ENCODE measurements at places on chromosomes 5 and 9.

GRCh38 chr9:130482463-130482862 is 37.7 kb downstream of the ASS1 start:
- no peak for DNase-seq

DNA sequence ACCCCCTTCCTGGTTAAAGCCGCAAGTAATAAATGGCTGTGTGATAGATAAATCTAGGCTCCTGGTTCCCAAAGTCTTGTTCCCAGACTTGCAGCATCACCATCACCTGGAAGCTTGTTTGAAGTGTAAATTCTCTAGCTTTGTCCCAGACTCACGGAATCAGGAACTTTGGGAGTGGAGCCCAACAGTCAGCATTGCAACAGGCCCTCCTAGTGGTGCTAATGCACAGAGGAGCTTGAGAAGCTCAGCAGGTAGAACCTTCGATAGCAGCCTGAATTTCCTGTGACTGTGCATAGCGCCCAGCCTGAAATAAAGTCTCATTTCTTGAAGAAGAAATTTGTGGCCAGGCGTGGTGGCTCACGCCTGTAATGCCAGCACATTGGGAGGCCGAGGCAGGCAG is 30.3 kb upstream of the MELK start:
- no peak for DNase-seq

DNA sequence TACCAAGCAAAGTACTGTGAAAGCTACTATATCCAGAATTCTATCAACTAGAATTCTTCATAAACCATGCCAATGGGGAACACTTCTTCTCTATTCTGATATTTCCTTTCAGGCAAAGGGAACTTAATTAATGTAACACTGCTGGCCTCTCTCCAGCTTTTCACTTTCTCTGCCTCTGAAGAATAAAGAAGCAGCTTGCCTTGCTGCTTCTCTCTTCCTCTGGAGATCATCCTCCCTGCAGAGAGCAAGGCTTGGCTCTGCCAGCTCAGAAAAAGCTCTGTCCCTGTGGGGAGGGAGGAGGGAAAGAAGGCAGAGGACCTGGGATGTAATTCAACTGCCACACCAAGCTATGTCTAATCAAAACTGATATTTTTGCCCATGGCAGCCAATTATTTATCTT is 6.5 kb downstream of the CTNND2 start:
- no peak for DNase-seq

DNA sequence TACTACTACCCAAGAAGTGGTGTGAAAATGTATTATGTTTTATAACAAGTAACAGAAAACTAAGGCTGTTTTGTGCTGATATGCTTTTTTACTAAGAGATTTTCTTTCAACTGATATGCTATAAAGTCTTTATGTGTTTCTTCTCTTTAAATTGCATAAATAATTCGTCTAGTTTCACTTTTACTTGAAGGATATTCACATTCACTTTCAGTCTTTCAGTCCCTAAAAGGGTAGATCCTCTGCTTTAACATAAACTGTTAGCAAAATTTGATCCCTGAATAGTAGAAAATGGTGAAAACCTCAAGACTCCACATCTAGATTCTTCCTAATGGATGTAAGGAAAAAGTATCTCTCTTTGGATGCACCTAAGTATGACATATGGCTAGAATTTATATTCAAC is 69.0 kb upstream of the FST start:
- no peak for DNase-seq

DNA sequence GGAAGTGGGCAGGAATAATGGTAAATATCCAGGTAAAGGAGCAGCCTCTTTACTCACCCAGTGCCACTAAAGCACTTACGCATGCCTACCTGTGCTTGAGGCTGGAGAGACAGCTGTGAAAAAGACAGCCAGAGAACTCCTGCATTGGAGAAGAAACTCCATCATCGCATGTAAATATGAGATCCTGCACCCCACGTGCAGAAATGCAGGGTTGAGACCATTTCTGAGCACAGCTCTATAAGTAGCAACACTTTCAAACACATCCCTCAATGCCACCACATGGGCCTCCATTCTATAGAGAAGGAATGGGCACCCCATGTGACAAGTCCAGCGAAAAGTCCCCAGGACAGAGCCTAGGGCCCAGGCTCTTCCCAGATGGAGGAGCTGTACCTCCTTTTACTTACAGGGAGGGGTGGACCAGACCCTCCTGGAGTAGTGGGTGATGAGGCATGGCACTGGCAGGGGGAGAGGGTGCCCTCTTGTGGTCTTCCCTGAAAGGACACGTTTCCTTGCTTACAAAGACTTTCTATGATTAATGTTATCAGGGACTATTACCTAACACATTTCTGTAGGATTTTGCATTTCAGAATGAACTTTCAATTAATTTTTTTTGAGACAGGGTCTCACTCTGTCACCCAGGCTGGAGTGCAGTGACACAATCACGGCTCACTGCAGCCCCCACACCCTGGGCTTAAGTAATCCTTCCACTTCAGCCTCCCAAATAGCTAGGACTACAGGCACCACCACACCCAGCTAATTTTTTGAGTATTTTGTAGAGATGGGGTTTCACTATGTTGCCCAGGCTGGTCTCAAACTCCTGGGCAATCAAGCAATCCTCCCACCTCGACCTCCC is 55.3 kb upstream of the IL17B start:
- no peak for DNase-seq

- DNase-seq: no peak
Measured at GRCh38 chr5:111999286-111999685, 242.3 kb upstream of the NREP start.

GRCh38 chr9:99108131-99108530 is 3.2 kb downstream of the TGFBR1 start:
- no peak for DNase-seq

DNA sequence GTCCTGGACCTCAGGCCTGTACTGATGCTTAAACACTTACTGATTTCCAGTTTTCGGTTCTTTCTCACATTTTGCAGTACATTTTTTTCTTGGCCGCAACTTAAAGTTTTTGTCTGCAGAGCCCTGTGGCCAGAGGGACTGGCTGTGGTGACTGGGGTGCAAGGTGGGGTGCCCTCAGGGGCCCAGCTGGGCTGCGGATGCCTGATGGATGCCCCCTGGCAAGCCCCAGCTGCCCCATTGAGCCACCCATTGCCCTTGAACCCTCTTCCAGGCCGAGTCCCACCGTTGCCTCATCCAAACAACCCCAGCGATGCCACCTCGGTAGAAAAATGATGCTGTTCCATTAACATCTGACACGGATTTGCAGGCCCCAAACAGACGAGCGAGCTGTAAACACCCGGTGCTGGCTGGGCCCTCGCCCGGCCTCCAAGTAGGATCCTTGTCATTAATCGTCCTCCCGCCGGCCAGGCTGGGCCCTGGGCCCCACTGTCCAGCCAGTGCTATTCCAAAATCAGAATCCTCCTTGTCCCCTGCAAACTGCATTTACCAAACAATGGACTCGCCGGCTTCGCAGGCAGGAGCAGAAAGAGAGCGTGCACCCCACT is 107.9 kb downstream of the PHF2 start:
- DNase-seq: no peak

- DNase-seq: no peak
Measured at GRCh38 chr9:8315211-8315610, 515.6 kb upstream of the DMAC1 start.

GRCh38 chr5:141935538-141935937 is 11.9 kb downstream of the DELE1 start:
- DNase-seq: no peak

DNA sequence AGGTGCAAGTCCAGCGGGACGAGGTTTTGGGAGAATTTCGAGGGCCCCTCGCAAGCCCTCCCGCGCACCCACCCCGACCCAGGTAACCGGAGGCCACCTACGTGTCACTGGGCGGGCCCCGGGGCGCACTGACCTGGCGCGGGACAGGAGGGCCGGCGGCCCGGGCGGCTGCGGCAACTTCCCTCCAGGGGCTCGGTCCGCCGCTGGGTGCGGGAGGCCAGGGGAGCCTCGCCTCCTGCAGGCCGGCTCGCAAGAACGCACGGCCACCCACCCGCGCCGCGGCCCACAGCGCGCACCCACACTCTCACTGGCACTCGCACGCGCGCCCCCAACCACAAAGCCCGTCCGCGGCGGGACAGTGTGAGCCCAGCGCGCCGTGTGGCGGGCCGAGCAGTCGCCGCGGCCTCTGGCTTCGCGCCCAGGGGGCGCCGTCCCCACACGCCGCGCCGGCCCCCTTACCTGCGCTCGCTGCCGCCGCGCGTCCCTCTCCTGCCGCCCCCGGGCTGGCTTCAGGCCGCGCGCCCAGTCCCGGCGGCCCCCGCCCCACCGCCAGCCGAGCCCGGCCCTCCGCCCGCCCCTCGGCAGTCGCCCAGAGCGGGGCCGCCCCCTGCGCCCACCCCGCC is 451 bp downstream of the LPAR1 start:
- DNase-seq: no peak

- no peak for DNase-seq
Measured at GRCh38 chr5:171970826-171971225, 35.6 kb downstream of the FBXW11 start.

GRCh38 chr5:8944005-8944404 is 601.9 kb downstream of the SEMA5A start:
- DNase-seq: no peak

GRCh38 chr5:1750469-1750868 is 49.2 kb downstream of the MRPL36 start:
- no peak for DNase-seq

GRCh38 chr9:86838519-86839497 is 108.5 kb downstream of the GAS1 start:
- no peak for DNase-seq

- no peak for DNase-seq
Measured at GRCh38 chr5:17132444-17133083, 84.9 kb upstream of the BASP1 start.

- no peak for DNase-seq
Measured at GRCh38 chr5:54753034-54753433, 232.4 kb downstream of the ESM1 start.

GRCh38 chr5:65822710-65823109 is 100.7 kb downstream of the NLN start:
- no peak for DNase-seq

- no peak for DNase-seq
Measured at GRCh38 chr9:14288433-14288832, 25.5 kb downstream of the NFIB start.

DNA sequence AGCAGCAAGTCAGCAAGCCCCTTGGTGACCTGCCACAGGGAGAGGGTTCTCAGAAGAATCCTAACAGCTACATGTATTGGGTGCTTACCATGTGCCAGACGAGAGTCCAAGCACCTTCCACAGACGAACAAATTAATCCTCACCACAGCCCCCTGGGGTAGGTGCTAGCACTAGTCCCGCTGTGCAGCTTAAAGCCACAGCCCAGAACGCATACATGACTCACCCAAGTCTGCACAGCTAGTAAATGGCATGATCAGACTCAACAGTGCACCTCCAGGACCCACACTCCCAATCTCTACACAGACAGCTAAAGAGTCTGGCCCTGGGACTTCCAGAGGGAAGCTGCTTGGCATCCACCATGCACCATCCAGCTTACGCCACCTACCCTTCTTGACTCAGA is 111.5 kb downstream of the PAX5 start:
- no peak for DNase-seq

DNA sequence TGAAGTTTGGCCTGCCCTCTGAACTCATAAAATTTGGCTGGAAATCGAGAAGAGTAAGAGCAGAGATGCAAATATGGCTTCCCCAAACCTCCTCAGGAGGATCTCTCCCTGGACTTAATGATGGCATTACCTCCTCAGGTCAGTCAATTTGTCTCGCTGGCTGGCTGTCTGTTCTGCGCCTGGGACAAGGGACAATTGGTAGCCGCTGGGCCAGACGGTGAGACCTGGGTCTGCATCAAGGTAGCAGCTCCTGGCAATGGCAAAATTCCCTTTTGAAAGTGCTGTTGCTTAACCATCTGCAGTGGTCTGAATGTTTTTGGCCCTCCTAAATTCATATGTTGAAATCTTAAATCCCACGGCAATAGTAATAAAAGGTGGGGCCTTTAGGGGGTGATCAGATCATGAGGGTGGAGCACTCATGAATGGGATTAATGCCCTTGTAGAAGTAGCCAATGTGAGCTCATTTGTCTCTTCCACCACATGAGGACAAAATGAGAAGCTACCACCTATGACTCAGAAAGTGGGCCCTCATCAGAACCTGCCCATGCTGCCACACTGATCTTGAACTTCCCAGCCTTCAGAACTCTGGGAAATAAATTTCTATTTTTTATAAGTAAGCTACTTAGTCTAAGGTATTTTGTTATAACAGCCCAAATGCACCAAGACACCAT is 439.3 kb upstream of the KLF4 start:
- DNase-seq: no peak

DNA sequence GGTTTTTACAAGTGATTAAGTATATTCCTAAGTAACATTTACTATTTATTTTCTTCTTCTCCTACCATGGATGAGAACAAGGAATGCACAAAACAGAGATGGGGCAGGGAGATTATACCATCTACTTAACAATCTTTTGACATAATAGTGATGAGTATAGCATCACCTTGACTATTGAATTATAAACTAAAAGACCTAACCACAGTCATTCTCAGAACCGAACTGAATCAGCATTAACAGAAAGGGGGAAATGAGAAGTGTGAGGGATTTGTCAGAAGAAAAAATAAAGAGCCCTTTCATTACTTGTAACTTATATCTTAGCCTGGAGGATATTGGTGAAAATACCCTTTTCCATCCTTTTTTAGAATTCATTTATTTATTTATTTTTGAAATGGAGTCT is 21.9 kb downstream of the OR2Y1 start:
- DNase-seq: no peak

DNA sequence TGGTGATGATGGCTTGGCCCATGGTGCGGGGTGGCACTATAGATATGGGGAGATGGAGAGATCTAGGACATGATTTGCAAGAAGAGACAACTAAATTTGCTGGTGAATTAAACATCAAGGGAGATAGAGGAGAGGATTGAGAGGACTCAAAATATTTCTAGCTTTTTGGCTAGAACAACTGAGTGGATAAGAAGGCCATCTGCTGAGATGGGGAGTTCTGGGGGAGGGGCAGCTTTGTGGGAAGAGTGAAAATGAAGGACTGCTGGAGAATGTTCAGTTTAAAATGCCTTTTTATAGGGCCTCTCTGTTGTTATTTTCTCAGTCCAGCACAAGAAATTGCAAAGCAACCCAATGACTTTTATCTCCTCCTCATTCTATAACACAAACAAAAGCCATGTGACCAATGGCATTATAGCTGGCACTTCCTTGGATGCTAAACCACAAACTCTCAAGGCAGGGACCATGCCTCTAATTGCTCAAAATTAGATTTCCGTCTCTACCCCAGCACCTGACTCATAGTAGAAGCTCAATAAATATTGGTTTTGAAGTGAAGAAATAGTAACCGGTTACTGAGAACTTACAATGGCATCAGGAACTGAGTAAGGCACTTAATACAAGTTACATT is 29.8 kb downstream of the JAKMIP2 start:
- DNase-seq: no peak

DNA sequence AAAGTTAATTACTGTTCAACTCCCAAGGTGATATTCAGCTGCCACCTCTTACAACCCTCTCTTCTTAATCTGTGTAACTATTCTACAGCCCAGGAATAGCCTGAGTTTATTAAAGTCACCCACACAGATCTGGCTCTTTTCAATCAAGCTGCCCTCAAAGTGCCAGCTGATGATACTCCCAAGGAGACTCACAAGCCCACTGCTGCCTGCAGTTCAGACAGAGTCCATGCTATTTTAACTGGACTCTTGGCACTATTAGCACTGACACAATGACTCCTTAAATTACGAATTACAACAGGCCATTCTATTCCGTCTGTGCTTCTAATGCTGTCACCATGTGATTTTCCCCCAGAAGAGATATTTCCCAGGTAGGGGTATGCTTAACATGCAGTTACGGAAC is 26.3 kb downstream of the REEP5 start:
- DNase-seq: no peak

GRCh38 chr5:3049261-3049660 is 297.8 kb upstream of the IRX2 start:
- no peak for DNase-seq

GRCh38 chr9:98043915-98044314 is 12.6 kb upstream of the NANS start:
- DNase-seq: no peak
